Eye (tissue), 1 donor: ENCODE measurements at places on chromosomes 3 and 15.

DNA sequence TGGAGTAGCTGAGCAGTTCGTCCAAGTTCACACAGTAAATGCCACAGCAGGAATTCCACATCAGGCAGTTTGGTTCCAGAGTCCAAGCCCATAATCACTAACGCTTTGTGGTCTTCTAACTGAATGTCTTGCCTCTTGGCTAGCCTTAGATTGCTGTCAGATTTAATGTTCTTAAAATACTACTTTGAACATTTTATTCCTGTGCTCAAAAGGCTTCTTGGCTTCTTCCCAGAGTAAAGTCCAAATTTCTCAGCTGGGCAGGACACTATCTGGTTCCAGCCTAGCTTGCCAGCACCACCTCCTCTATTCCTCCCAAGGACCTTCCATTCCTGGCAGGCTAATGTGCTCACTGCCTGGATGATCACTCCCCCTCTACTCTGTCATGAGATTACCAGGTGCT lies 256.9 kb downstream of the SQOR start:
- peak; percentile 1 for DNase-seq

DNA sequence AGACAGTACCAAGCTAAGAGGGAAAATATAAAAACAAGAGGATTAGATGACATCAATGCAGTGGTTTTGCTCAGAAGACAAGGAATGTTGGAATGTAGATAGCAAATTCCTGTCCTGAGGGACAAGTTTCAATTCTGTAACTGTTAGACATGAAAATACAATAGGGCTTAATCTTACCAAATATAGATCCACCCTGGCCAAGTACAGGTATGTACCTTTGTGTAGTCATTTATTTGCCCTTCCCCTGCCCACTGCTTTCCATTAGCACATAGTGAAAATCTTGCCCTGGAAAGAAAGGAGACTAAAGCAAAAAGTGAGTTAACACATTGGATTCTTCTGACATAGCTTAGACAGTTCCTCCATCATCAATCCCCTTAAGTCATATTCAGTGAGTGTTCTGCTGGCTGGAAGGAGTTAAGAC lies 389.0 kb upstream of the THBS1 start:
- no peak for DNase-seq

- no peak for DNase-seq
Measured at GRCh38 chr15:25905140-25905539, 42.0 kb upstream of the ATP10A start.

DNA sequence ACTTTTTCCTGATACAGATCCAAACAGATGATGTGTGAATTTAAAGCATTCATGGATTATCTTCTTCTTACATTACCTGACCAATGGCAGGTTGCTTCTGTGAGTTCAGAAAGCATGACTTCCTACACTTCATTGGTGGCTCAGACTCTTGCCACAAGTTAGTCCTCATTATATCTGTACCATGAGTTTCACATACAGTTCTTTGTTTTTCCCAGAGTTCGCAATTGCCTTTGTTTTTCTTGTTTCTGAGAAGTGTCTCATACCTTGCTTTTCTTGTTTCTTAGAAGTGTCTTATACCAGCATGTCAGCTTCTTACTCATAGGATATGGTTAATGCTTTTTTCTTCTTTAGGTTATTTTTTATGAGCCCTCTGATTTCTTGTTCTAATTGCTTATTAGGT lies 133.8 kb upstream of the TLE3 start:
- DNase-seq, result no peak

GRCh38 chr15:80026754-80027153 lies 32.7 kb upstream of the ZFAND6 start:
- DNase-seq, result no peak

DNA sequence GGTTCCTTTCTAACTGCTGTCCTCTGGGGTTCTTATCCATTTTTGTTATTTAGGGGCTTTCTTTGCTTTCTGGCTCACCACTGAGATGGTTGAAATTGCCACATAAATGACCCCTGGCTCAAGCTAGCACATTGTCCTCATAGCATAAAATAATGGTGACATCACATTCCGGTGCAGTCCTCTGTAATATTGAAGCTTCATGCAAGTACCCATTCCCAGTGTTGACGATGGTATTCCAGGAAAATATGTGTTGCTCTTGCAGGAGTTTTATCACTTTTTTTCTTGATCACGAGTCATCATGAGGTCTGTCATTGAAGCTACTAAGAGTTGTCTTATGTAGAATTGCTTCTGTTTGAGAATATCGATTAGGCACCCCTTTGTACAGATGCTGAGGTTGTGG lies 56.1 kb downstream of the CRTC3 start:
- DNase-seq, result no peak

DNA sequence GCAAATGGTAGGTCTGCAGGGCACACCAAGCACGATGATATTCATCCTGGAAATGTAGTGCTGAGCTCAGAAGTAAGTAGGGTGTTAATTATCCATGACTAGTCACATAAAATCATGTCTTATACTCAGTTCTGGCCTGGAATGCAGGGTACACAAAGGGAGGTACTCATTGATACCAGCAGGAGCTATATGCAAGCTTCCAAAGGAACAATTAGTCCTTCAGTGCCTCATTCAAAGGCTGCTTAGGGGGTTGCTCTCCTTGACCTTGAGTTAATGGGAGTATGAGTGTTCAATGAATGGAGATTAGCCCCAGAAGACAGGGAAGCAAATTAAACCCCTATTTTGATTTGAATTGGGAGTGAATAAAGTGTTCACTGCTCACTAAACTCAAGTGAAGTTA lies 38.3 kb downstream of the CNTN6 start:
- peak; percentile 41 for DNase-seq

DNA sequence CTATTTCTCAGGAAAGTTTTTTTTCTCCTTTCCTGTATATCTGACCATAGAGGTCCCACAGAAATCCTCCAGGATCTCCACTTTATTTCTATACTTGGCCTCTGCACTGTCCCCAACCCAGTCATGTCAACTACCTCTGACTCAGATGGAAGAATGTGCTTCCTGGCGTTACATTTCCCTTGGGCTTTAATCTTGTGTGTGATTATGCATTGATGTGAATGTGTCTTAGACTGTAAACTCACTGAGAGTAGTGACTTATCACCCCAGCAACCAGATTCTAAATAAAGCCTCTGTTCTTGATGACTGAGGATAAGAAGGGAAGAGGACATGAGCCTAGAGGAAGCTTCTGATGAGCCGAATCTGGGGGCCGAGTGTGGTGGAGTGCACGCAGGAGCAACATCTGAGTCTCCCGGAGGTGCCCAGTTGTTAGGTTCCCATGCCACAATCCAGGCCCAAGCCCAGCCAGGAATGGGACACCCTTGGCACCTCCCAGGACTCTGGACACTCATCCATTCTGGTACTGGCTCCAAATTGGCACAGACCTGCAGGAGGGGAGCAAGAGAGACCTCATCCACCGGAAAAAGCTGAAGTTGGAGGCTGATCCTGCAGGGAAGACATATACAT lies 32.1 kb upstream of the HEG1 start:
- no peak for DNase-seq

DNA sequence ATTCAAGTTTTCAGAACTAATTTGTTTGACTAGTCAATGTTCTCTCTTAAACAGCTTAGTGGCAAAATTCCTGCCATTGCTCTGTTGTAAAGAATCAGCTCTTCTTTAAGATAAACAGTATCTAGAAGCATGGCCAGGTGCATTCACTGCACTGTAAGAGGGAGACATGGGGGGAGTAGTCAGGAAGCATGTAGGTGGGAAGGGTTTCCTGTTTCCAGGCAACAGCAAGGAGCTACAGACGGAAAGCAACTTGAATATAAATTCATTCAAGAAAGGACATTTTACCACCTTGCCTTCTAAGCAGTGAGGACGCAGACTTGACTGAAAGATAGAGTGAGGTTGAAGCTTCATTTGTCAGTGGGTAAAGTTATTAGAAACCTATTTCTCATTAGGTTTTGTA lies 55.3 kb downstream of the BBX start:
- DNase-seq, result no peak

DNA sequence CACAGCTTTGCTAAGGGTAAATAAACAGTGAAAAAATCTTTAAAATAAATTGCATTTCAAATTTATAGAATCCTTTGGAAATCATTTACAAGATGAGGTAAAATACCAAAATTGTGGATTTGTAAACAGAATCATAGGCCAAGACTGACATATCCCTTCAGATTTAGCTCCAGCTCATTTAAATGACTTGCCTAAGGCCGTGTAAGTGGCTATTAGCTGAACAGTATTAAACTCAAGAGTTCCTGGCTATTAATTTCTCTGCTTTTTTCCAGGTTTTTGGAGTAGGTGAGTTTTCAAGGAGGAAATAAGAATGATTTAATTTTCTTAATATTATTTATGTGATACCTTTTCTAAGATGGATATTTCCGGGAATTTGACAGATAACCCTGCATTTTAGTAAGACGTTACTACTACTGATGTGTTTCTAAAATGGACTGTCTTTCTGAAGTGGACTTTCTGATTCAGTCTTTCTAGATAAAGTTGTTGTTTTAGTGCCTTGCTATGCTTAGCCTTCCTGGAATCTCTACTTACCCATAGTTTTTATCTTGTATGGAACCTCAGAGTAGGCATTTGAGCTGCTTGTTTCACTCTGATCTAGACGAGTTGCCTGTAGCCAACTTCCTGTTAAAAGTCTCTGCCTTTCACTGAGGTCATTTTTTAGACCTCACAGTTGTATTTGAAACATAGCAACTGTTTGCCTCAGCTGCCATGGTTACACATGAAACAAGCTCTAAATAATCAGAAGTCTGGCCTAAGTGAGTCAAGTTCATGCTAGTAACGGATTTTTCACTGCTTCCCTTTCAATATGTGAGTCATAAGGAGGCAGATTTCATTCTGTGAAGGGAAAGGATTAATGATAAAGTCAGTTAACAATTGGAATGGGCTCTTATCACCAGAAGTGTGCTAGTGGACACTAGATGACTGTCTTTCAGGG lies 127.0 kb downstream of the KLHL25 start:
- peak; percentile 51 for DNase-seq

GRCh38 chr3:195094191-195094921 lies 176.6 kb downstream of the XXYLT1 start:
- peak; percentile 69 for DNase-seq

DNA sequence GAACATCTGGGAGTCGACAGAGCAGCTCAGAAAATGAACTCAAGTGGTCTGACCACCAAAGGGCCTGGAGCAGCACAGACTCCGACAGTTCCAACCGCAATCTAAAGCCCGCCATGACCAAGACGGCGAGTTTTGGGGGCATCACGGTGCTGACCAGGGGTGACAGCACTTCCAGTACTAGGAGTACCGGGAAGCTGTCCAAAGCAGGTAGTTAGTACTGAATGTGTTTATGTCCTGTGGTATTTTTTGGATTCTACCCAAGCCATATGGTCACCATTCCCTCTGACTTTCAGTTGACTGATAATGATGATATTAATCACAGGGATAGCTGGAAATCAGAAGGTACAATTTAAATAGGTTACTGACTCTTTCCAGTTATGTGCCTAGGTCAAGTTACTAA lies 82.3 kb downstream of the ARPP21 start:
- no peak for DNase-seq

DNA sequence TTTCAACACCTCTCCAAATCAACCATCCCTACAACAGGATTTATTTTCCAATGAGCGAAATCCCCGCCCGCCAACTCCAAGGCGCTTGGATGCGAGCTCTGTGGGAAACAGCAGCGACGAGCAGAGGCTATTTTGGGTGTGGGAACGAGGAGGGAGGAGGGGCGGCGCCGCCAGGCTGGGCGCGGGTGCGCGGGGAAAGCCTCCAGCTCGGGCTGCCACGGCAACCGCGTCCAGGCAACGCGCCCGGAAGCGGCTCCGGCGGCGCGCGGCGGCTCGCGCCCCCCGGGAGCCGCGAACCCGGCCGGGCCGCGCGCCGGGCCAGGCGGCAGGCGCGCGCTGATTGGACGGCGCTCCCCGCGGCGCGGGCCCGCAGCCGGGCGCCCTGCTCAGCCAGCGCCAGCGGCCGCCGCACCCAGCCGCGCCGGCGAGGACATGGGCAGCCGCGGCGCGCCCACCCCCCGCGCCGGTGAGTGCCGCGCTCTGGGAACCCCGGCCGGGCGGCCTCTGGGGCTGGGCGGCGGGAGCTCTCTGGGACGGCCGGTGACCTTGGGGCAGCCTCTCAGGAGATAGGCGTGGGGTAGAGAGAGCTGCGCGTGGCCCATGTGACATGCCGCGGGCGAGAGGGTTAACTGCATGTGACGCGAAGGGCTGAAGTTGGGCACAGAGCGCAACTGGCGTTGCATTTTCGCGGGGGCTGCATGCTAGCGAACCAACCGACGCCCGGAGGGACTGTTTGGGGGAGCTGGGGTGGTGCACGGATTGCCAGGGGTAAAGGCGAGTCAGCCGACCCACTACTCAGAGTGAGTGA lies at the start of gene FAM81A:
Gene FAM81A (plus strand): TSS at position 370 of the 808 bp plus-strand sequence. CDS start 20,441 bp downstream, outside the sequence.
- peak; percentile 91 for DNase-seq

- DNase-seq, result no peak
Measured at GRCh38 chr15:48393645-48394506, 62.6 kb downstream of the DUT start.

GRCh38 chr15:79989183-79989582 lies 18.2 kb upstream of the BCL2A1 start:
- DNase-seq, result no peak

DNA sequence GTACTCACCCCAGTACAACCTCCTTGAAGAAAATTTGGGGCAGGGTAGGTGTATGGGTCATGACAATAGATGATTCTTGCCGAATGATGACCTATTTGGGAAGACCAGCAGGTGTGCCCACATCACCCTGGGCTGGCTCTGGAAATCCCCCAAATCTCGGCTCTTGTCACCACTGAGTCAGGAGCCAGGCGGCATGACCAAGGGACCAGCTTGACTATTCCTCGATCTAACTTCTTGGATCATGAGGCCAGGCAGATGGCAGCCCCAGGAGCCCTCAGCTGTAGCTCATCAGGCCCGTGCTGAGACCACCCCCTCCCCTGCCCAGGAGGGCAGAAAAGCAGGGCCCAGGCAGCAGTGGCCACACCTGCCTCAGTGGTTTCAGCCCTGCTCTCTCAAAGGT lies 9.2 kb upstream of the MUC4 start:
- no peak for DNase-seq

GRCh38 chr15:32867313-32867626 lies 149.5 kb downstream of the GREM1 start:
- DNase-seq, result no peak

DNA sequence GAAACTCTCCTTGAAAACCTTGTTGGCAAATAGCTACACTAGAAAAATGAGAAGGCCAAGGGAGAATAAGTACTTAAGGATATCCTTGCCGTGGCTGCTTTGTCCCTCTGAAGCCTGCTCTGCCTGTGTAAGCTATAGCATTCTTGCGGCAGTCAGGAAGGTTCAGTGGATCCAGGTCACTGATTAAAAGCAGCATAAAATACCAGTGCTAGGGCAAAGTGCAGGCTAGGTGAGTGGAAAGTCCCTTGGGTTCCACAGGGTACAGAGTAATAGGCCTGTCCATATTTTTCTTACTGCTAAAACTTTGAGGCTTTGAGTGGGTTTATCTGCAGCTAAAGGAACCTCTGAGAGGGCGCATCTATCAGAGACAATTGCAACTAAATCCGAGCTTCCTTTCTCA lies 10.3 kb downstream of the CXCR6 start:
- no peak for DNase-seq

DNA sequence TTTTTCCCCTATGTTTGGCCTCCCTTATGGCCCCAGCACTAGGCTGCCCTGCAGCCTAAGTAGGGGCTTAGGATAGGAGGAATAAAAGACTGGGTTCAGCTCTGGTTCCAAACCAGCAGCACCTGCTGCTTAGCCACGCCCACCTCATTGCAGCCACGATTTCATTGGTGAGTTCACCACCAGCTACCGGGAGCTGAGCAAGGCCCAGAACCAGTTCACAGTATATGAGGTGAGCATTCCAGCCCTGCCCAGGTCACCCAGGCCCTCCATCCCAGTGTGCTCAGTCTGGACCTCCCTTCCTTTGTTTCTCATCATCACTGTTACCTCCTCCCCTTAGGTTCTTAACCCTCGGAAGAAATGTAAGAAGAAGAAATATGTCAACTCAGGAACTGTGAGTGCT lies 11.5 kb downstream of the CPNE9 start:
- DNase-seq, result no peak
